Activated naive CD8-positive, alpha-beta T cell treated with anti-CD3 and anti-CD28 coated beads, Interleukin-2, amount 50 U/mL, for 24 hours (primary cell): ENCODE measurements at places on chromosomes 2 and 18.

GRCh38 chr2:238722181-238722580 is 125.7 kb upstream of the TWIST2 start:
- no peak overlapping the region for H3K27ac ChIP-seq
- no peak overlapping the region for H3K4me3 ChIP-seq
- H3K36me3 ChIP-seq, result no peaks in the 10 kb centered on the region
- DNase-seq, result no peak

DNA sequence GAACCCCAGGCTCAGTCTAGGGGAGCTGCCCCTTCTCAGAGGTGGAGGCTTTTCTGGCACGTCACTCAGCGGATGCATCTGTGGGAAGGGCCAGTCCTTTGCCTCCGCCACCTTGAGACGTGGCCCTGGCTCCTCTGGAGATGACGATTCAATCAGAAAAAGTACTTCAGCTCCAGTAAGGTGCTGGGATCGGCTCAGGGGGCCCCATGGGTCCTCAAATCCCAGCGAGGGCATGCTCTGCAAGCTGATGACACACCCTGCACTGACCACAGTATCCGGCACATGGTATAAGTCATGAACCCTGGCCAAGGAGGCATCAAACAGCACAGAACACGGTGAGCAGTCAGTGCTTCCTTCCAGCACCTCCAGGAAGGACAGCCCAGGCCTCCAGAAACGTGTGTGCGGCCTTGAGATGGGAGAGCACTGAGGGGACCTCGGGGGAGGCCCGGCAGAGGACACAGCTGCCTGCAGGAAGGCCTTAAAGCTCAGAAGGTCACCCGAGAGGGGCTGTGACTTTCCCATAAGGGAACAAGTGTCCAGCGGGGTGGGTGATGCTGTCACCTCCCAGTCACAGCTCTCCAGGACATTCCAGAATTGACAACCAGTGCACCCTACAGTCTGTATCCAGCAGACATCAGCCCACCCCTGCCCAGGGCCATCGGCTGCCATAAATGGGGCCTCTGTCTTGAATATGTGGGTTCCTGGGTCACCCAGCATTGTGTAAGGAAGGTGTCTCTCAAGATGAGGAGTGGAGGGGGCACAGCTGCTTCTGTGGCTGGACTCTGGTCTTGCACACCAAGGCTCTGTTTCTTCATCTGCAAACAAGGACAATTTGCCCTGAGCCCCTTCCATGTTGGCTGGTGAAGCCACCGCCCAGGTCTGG is 205.8 kb downstream of the NDUFA10 start:
- H3K27me3 ChIP-seq, result no peaks in the 10 kb centered on the region
- no peak overlapping the region for H3K4me3 ChIP-seq

DNA sequence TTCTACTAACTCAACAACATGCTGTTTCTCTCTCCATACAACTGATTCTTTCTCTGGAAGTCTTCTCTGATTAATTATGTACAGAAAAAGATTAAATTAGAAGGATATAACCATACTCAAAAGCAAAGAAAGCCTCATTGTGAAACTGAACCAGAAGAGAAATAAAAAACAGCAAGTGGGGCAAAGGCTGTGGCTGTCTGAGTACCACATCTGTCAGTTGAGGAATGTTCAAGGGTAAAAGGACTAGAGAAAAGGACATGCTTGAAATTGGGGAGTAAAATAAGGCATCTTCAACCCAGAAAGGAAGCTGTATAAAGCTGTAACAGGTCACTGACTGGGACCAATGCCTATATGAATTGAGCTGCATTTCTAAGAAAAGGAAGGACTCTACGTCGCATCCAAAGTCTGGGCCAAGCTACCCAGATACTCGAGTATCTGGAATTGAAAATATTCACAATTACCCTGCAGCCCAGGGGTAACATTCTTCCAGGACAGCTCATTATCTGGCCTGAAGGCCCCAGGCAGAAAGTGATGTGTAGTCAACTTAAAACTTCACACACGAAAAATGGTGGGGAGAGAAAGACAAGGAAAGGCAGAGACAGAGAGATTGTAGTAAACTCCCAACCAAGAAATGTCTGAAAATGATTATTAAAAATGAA is 356.0 kb upstream of the GALNT5 start:
- H3K36me3 ChIP-seq, result no peaks in the 10 kb centered on the region
- peaks cover 2% of the 10 kb centered on the region for H3K4me1 ChIP-seq
- H3K4me3 ChIP-seq, result no peak overlapping the region
- H3K27me3 ChIP-seq, result peaks cover 9% of the 10 kb centered on the region

DNA sequence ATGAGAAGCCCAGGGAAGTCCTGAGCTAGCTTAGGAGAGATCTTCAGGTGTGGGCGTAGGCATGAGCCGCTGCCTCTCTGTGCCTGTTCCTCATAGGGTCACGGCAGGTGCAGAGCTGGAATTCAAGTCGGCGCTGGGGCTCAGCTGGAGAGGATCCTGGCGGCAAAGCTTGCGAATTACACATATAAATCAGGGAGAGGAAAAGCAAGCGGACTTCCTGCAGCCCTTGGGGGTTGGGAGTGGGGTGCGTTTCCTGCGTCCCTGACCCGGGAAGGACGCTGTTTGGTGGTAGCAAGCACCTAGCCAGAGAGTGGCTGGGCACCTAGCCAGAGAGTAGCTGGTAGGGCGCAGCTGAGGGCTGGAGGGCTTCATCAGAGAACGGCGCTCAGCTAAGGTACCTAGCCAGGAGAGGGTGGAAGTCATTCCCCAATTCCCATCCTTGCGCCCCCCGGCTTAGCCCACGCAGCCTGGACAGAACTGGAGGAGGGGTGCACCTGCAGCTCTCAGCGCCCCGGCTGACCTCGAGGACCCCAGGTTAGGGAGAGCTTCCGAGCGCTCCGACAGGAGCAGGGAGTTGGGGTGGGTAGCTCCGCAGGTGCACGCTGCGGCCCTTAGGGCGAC is 459 bp upstream of the EFR3B start:
- H3K4me3 ChIP-seq, result peak overlapping the region; percentile 66
- H3K36me3 ChIP-seq, result no peaks in the 10 kb centered on the region
- H3K27me3 ChIP-seq, result peaks cover 38% of the 10 kb centered on the region
- peak; percentile 15 for DNase-seq
- peaks cover 33% of the 10 kb centered on the region for H3K4me1 ChIP-seq

DNA sequence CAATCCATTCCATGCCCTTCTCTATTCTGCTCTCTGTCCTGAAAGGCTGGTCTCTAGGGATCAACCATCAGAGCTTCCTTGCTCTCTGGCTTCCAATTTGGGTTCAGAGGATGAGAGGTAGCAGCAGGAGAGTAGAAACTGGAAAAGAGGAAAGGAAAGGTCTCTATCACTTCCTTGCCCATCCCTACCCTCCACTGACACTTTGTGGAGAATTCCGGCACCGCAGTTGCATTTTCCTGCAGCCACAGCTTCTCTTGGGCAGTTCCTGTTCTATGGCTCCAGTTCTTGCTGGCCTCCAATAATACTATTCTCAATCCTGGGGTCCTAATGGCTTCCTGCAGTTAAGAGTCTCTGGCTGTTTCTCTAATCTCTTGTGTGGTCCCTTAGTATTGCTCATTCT is 13.3 kb upstream of the IMPACT start:
- no peaks in the 10 kb centered on the region for H3K36me3 ChIP-seq
- no peak for DNase-seq
- H3K27me3 ChIP-seq, result peaks cover 41% of the 10 kb centered on the region
- peaks cover 20% of the 10 kb centered on the region for H3K4me1 ChIP-seq
- H3K27ac ChIP-seq, result no peak overlapping the region

- H3K4me3 ChIP-seq, result peak overlapping the region; percentile 75
- no peaks in the 10 kb centered on the region for H3K36me3 ChIP-seq
- DNase-seq, result peak; percentile 87
- peak overlapping the region; percentile 14 for H3K27ac ChIP-seq
- peaks cover 12% of the 10 kb centered on the region for H3K4me1 ChIP-seq
- H3K27me3 ChIP-seq, result peaks cover 18% of the 10 kb centered on the region
Observed at GRCh38 chr2:70948337-70949003, 12.8 kb downstream of the ATP6V1B1 start.

DNA sequence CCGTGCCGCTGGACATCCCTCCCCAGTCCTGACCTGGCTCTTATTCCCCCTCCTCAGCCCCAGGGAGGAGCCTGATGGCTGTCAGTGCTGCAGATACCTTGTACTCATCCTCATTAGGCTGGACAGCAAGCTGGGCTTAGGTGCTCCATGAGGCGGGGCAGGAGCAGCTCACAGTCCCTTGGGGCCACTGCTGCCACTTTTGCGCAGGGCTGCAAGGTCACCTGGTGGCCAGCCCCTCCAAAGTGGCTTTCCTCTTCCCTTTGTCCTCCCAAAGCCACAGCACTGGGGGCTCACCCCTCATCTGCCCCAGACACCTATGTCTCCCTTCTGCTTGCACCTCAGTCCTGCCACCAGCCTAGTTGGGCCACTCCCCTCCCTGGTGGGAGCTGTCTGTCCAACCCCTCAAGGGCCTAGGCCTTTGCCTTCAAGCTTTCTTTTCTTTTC is 60.8 kb downstream of the FAM168B start:
- no peak overlapping the region for H3K4me3 ChIP-seq
- no peak overlapping the region for H3K27ac ChIP-seq
- peaks cover 3% of the 10 kb centered on the region for H3K4me1 ChIP-seq
- H3K36me3 ChIP-seq, result no peaks in the 10 kb centered on the region
- no peak for DNase-seq

- no peak overlapping the region for H3K4me3 ChIP-seq
- DNase-seq, result no peak
- no peaks in the 10 kb centered on the region for H3K27me3 ChIP-seq
- H3K27ac ChIP-seq, result no peak overlapping the region
Observed at GRCh38 chr2:103361712-103362111, 599.9 kb downstream of the TMEM182 start.

DNA sequence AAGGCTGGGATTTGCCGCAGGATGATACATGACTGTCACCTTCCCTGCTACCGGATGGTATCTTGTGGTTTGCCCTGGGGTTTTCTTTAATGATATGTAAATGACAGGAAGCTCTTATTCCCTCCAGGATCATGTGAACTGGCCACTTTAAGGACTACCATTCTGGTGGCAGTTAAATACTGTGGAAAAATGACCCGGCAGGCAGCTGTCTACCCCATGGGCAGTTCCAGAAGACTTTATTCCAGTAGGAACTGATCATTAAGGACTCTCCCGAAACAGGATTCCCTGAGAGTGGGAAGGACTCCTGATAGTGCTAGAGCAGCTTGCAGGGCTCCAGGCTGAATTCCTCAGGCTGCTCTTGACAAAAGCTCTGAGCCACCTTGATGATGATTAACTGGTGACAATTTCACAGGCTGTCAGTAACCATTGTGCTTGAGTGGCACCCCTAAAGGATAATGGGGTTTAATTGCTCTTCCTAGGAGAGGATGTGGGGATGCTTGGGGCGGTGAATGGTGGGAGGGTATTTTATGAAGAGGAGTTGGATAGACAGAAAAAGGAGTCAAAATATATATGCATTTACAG is 212.0 kb downstream of the CPS1 start:
- H3K4me3 ChIP-seq, result no peak overlapping the region
- H3K36me3 ChIP-seq, result no peaks in the 10 kb centered on the region
- no peaks in the 10 kb centered on the region for H3K4me1 ChIP-seq
- no peaks in the 10 kb centered on the region for H3K27me3 ChIP-seq

DNA sequence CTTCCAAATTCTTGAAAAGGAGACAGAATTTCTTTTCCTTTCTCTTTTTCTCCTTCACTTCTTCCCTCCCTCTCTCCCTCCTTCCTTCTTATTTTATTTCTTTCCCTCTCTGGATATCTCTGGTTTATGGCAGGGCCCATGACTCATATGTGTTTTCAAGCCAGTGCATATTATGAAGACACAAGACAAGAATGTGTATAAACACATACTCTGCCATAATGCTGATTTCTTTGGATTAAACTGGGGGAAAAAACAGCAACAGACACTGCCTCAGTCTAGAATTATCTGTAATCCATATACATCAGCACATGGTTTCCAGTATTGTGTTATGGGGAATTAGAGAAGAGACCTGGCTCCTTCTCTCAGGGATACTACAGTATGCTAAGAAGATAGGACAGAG is 82.8 kb upstream of the CPO start:
- no peak for DNase-seq
- H3K4me3 ChIP-seq, result no peak overlapping the region
- no peaks in the 10 kb centered on the region for H3K36me3 ChIP-seq
- H3K27me3 ChIP-seq, result no peaks in the 10 kb centered on the region
- H3K27ac ChIP-seq, result no peak overlapping the region

- H3K27ac ChIP-seq, result no peak overlapping the region
- H3K4me1 ChIP-seq, result peaks cover 23% of the 10 kb centered on the region
- no peak for DNase-seq
Observed at GRCh38 chr2:172012677-172013391, 13.1 kb downstream of the METAP1D start.

DNA sequence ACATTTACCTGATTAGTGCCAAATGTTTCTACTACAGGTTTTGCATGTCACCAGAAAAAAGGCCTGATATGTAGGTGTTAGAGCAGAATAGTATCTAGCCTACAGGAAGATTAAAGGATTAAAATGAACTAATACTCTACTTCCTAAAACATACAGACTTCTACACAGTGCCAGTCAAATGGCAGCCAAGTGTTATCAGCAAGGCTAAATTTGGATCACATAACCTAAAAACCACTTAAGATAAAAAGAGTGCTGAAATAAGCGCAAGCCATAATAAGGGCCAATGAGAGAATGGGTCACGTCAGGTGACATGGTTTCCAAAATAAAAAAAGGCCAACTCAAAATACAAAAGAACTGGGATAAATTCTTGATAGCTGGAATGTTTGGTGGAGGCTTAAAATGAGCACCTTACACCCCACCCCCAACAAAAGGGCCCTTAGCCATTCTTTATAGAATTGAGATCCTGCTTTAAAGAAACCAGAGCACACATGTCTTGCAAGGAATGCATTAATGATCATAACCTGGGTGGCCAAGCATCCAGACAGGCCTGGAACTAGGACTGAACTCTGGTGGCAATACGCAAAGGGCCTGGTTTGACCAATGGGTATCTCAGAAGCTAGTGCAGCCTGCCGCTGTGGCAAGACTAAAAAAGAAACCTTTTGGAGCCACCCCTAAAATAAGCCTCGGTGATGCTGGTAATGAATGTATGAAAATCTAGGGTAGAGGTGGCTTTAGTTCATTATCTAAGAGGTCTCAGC is 32.4 kb downstream of the IRS1 start:
- no peak overlapping the region for H3K4me3 ChIP-seq
- peaks cover 16% of the 10 kb centered on the region for H3K4me1 ChIP-seq
- no peak for DNase-seq
- no peak overlapping the region for H3K27ac ChIP-seq
- peaks cover 7% of the 10 kb centered on the region for H3K36me3 ChIP-seq

DNA sequence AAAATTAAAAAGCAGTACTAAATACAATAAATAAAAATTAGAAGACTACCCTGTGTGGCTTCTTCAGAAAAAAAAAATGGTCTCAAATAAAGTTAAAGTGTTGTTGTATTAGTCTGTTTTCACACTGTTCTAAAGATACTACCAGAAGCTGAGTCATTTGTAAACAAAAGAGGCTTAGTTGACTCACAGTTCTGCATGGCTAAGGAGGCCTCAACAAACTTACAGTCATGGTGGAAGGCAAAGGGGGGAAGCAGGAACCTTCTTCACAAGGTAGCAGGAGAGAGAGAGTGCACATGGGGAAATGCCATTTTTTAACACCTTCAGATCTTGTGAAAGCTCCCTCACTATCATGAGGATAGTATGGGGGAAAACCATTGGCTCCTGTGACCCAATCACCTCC is 612.8 kb downstream of the RNF144A start:
- no peak for DNase-seq
- no peaks in the 10 kb centered on the region for H3K27me3 ChIP-seq
- H3K27ac ChIP-seq, result peak overlapping the region; percentile 40
- no peak overlapping the region for H3K4me3 ChIP-seq
- H3K4me1 ChIP-seq, result peaks cover 60% of the 10 kb centered on the region
- peaks cover 50% of the 10 kb centered on the region for H3K36me3 ChIP-seq
